Sciatic nerve (tissue), 2 donors: ENCODE measurements at places on chromosomes 4 and X.

DNA sequence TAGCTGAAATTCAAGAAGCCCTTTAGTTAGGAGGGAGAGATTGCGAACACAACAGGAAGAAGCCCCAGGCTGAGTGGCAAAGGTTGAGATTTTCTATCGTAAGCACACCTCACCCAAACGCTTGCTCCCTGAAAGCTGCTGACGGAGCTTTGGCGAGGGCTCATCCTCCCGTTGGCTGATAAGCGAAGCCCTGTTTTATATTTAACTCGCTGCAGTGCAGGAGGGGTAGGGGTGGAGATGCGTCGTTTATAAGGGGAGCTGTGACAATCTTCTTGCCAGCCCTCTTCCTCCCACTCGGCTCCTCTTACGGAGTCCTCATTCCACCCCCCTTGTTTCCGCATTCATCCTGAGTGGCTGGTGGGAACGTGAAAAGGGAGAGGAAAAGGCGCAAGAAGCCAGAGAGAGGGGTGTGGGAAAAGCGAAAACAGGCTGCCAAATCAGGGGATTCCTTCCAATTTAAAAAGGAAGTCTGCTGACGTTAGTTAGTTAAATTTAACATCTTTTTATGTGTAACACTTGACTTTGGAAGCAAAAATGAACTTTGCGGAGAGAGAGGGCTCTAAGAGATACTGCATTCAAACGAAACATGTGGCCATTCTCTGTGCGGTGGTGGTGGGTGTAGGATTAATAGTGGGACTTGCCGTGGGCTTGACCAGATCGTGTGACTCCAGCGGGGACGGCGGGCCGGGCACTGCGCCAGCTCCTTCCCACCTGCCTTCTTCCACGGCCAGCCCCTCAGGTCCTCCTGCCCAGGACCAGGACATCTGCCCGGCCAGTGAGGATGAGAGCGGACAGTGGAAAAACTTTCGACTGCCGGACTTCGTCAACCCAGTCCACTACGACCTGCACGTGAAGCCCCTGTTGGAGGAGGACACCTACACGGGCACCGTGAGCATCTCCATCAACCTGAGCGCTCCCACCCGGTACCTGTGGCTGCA, at the start of gene ENPEP:
Gene ENPEP (plus strand): TSS at position 275 of the 938 bp plus-strand sequence. CDS start 260 bp downstream, at position 535.
- DNase-seq: peak; percentile 67

- DNase-seq: no peak
Observed at GRCh38 chr4:39415678-39416283, 9.1 kb downstream of the KLB start.

GRCh38 chr4:45550766-45551366, 573.0 kb downstream of the GABRG1 start:
- DNase-seq: no peak

GRCh38 chrX:68895341-68895755, 66.5 kb downstream of the EFNB1 start:
- peak; percentile 76 for DNase-seq

DNA sequence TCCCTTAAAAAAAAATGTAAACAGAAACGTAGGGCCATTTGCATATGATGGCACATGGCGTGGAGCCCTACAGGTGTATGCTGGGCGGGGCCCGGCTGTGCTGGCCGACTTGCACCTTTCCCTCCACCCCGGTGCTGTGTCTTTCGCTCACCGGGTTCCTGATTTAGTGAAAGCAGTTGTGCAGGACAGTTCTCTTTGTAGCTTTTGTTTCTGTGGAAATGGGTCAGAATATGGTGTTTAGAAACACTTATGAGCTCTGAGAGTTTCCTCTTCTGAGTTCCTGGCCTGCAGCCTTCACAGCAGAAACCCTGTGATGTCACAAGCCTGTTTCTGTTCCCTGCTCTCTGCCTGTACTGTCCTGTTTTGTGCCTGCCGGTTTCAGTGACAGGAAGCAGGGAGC, 22.5 kb upstream of the MSANTD1 start:
- DNase-seq: no peak
